ENCODE measurements at places on chromosomes 6 and 20. TPM values are rescaled to one million over a fixed set of nuclear protein-coding genes. Genes with fewer than 3 reads are reported as not detected.

DNA sequence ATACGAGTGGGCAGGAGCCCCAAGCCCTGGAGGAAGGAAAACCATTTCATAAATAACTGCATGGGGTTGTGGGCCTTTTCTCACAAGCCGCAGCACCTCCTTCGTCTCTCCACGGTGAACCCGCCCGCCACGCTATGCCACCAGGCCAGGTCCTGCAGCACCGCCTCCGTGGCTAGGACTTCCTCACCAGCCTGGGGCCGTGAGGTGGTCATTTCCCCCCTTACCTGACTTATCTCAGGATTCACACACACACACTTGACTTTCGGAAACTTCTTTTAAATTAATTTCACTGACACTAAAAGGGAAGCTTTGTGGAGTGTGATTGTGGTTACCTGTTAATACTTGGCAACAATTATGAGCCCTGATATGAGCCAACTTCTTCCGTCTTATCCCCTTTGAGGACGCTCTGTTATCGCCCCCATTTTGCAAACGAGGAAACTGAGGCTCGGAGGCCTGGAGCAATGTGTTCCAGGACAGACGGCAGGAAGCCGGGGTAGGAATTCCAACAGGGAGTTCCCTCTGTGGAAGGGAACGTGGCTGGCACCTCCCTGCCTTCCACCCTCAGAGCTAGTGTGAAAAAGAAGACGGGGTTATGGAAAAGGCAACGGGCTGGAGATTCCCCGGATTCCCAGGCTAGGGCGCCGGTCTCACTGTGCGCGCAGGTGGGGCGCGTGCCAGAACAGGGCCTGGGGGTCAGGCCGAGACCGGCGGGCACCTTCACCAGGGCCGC lies 817 bp upstream of the SLCO4A1 start:
- H3K27ac ChIP-seq, result no peak overlapping the region
- H3K4me3 ChIP-seq, result peak overlapping the region; percentile 86
- no peaks in the 10 kb centered on the region for H3K36me3 ChIP-seq
- DNase-seq, result peak; percentile 23
- H3K27me3 ChIP-seq, result peaks cover 13% of the 10 kb centered on the region

Gene SLC2A10
- 0.07 TPM for total RNA-seq

Gene TRIM38
- total RNA-seq, result 39.9 TPM

Gene SFTA2
- 0.31 TPM for total RNA-seq

Gene ZNF311
- 2.1 TPM for total RNA-seq

GRCh38 chr6:88577461-88577860 lies 386.0 kb downstream of the RNGTT start:
- no peak for DNase-seq
- no peaks in the 10 kb centered on the region for H3K4me1 ChIP-seq
- no peak overlapping the region for H3K27ac ChIP-seq
- H3K27me3 ChIP-seq, result peaks cover 17% of the 10 kb centered on the region
- H3K36me3 ChIP-seq, result no peaks in the 10 kb centered on the region
- H3K4me3 ChIP-seq, result no peak overlapping the region

Gene FOXF2
- total RNA-seq, result not detected

- H3K4me3 ChIP-seq, result no peak overlapping the region
- H3K36me3 ChIP-seq, result no peaks in the 10 kb centered on the region
- no peak for DNase-seq
- peak overlapping the region; percentile 47 for H3K27ac ChIP-seq
- peaks cover 11% of the 10 kb centered on the region for H3K27me3 ChIP-seq
Measured at GRCh38 chr20:44011251-44011940, 96.7 kb downstream of the TOX2 start.

Gene TP53INP2
- total RNA-seq, result 10.2 TPM

- peak overlapping the region; percentile 97 for H3K4me3 ChIP-seq
- H3K36me3 ChIP-seq, result peaks cover 6% of the 10 kb centered on the region
- DNase-seq, result no peak
Measured at GRCh38 chr6:87701344-87701675, 723 bp downstream of the AKIRIN2 start.

DNA sequence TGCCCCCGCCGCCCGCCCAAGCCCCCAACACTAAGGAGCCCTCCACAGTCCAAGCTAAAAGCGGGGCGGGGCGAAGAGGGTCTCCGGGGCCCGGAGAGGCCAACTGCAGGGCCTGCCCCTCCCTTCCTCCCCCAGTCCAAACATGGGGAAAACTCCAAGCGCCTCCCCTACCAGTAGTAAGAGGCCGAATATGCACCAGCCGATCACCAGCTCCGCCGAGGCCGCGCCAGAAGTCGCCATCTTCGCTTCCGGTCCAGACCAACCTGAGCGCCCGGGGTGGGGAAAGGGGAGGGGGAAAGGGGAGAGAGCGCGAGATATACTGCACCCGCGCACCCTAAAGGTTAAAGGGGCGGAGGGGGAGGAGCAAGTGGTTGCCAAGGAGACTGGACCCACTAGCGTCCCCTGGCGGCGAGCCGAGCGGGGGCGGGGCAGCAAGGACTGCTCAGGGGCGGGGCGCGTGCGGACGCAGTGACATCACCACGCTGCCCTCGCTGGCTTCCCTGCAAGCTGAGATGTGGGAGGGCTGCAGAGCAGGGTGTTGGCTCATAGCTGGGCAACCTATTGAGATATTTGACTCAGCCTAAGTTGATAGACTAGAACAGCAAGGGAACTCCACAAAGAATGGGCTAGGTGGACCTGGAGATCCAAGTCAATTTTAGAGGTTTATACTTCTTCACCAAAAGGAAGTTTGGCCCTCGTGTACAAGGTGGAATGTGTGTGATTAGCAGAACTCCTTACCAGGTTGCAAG lies at the start of gene LMBRD1:
LMBRD1 (minus strand) TSS at position 369 of the 749 bp plus-strand sequence; CDS start at position 240, 129 bp downstream.
- peaks cover 48% of the 10 kb centered on the region for H3K4me1 ChIP-seq
- no peaks in the 10 kb centered on the region for H3K27me3 ChIP-seq
- peak; percentile 98 for DNase-seq
- peak within 1 kb of the TSS; percentile 85 for H3K4me3 ChIP-seq
- peaks cover 4% of the 10 kb centered on the region for H3K36me3 ChIP-seq

- no peak for DNase-seq
- H3K4me3 ChIP-seq, result no peak overlapping the region
- no peaks in the 10 kb centered on the region for H3K4me1 ChIP-seq
- H3K36me3 ChIP-seq, result peaks cover 11% of the 10 kb centered on the region
Measured at GRCh38 chr20:40978761-40979160, 49.9 kb upstream of the TOP1 start.

DNA sequence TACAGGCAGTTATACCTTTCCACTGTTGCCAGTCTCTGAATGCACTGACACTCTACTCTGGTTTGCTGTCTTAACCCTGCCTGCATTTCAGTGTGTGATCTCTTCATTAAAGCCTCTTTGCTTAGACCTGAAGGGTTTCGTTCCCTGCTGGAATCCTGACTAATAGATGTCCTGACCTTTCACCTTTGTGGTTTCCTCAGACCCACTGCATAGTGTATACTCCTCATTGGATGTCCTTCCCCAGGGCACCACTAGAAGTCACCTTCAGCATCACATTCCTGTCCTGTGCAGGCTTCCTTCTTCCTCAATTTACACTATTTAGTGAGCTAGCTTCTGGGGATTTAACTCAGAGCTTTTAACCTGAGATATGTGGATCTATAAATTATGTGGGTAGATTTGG lies 120.6 kb downstream of the RCAN2 start:
- DNase-seq, result no peak
- peaks cover 6% of the 10 kb centered on the region for H3K27me3 ChIP-seq
- H3K36me3 ChIP-seq, result no peaks in the 10 kb centered on the region
- no peak overlapping the region for H3K27ac ChIP-seq
- H3K4me1 ChIP-seq, result no peaks in the 10 kb centered on the region
- no peak overlapping the region for H3K4me3 ChIP-seq

DNA sequence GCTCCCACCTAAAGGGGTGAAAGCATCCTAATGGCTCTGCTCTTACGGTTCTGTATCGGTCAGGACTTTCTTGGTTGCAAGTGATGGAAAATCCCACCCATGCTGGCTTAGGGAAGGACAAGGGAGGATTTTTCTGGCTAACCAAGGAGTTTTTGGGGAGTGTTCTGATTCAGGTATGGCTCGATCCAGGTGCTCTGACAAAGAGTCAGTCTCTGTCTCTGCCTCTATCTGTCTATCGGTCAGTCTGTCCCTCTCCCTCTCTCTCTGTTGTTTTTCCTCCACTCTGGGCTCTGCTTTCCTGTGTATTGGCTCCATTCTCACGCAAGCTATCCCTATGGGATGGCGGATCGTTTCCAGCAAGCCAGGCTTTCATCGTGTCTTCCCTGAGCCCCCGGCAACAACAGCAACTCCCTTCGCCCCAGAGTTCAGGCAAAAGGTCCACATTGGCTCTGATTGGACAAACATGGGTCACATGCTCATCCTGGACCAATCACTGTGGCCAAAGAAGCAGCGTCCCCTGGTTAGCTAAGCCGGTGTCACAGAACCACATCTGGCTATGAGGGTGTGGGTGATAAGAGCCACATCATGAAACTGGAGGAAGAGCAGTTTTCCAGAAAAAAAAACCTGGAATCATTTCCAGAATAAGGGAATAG lies 160.3 kb downstream of the BMP7 start:
- peaks cover 14% of the 10 kb centered on the region for H3K27me3 ChIP-seq
- no peak overlapping the region for H3K4me3 ChIP-seq
- no peaks in the 10 kb centered on the region for H3K4me1 ChIP-seq

GRCh38 chr20:32024683-32025295 lies 14.6 kb downstream of the CCM2L start:
- H3K27ac ChIP-seq, result no peak overlapping the region
- H3K4me3 ChIP-seq, result no peak overlapping the region
- no peaks in the 10 kb centered on the region for H3K36me3 ChIP-seq
- H3K27me3 ChIP-seq, result peaks cover 51% of the 10 kb centered on the region

DNA sequence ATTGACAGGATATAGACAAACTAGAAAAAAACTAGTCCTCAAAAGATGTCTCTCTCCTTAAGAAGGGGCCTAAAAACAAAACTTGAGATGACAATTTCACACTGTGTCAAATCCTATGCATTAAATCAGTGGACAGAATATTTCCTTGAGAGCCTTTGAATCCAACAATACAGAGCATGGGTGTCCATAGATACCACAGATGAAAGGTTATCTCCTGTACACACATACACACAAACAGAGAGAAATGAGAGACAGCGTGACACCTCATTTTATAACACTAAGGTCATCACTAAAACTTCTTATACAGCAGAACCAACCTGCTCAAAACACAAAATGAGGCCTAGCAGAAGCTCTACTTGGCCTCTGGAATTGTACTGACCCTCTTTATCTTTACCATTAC lies 55.5 kb downstream of the MAP7 start:
- no peaks in the 10 kb centered on the region for H3K36me3 ChIP-seq
- H3K4me1 ChIP-seq, result no peaks in the 10 kb centered on the region
- no peaks in the 10 kb centered on the region for H3K27me3 ChIP-seq
- no peak overlapping the region for H3K4me3 ChIP-seq

DNA sequence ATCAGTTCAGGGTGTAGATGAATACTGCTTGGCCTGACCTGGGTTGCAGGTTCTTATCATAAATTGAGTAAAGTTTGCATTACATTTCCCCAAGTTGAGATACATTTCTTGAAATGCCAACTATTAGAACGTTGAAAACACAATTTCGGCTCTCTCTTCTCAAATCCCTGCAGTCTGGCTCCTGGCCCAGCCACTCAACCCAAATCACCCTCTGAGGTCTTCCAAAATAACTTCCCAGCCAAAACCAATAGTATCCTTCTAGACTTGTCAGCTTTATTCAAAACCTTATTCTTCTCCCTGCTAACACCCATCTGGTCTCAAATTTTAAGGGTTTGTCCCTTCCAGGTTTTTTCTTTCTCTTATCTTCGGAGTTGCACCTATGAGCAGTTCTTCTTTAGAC lies 263.6 kb downstream of the EYA4 start:
- H3K36me3 ChIP-seq, result no peaks in the 10 kb centered on the region
- H3K4me1 ChIP-seq, result no peaks in the 10 kb centered on the region
- H3K4me3 ChIP-seq, result no peak overlapping the region
- DNase-seq, result no peak

- no peaks in the 10 kb centered on the region for H3K4me1 ChIP-seq
- no peak overlapping the region for H3K27ac ChIP-seq
- no peak for DNase-seq
Measured at GRCh38 chr6:1130709-1131108, 181.2 kb upstream of the FOXQ1 start.

- peaks cover 52% of the 10 kb centered on the region for H3K4me1 ChIP-seq
- no peak for DNase-seq
- H3K36me3 ChIP-seq, result peaks cover 3% of the 10 kb centered on the region
- peak overlapping the region; percentile 94 for H3K4me3 ChIP-seq
Measured at GRCh38 chr6:31958412-31958740, 395 bp downstream of the NELFE start.

Gene MYL9
- 2.0 TPM for total RNA-seq

- no peak overlapping the region for H3K27ac ChIP-seq
- no peaks in the 10 kb centered on the region for H3K4me1 ChIP-seq
- no peak overlapping the region for H3K4me3 ChIP-seq
Measured at GRCh38 chr6:124557873-124558272, 404.4 kb upstream of the RNF217 start.

GRCh38 chr6:168206186-168206585 lies 113.4 kb downstream of the DACT2 start:
- DNase-seq, result no peak
- H3K36me3 ChIP-seq, result peaks cover 1% of the 10 kb centered on the region
- no peak overlapping the region for H3K27ac ChIP-seq
- H3K4me3 ChIP-seq, result no peak overlapping the region
- no peaks in the 10 kb centered on the region for H3K27me3 ChIP-seq

GRCh38 chr20:57395111-57395966 lies 4.1 kb downstream of the RBM38 start:
- H3K4me1 ChIP-seq, result peaks cover 79% of the 10 kb centered on the region

Gene PNISR
- total RNA-seq, result 183 TPM

GRCh38 chr20:49712996-49713752 lies 504 bp downstream of the B4GALT5 start:
- peaks cover 56% of the 10 kb centered on the region for H3K4me1 ChIP-seq
- DNase-seq, result peak; percentile 39
- peaks cover 1% of the 10 kb centered on the region for H3K36me3 ChIP-seq

Measured in activated T-cell treated with anti-CD3 and anti-CD28 coated beads, Interleukin-2, amount 50 U/mL, for 72 hours (primary cell).